Effector CD8-positive, alpha-beta T cell (primary cell): ENCODE measurements at places on chromosomes 16 and 17.

GRCh38 chr17:34780438-34780837 lies 180.8 kb downstream of the CCT6B start:
- no peak for DNase-seq

GRCh38 chr16:49640581-49640980 lies 215.3 kb downstream of the ZNF423 start:
- DNase-seq = no peak

GRCh38 chr17:82121660-82122629 lies 23.9 kb upstream of the FASN start:
- no peak for DNase-seq

DNA sequence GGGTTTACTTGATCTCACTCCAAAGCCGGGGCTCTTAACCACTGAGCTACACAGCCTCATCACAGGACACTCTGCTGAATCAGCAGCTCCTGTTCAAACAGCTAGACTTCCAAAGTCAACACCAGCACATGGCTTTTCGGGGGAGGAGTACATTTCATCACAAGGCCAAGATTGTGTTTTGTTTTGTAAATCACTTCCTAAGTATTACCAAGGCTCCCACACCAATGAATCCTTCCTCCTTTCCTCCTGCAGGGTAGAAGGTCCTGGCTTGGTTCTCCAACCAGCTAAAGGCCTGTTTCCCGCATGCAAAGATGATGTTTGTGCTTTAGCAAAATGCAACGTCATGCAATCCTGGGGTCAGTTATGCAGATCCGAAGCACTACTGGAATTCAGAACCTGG lies 152.5 kb downstream of the XYLT1 start:
- DNase-seq = no peak
